Left hindlimb (tissue), 1 donor: ENCODE measurements at places on chromosomes 5 and 9.

GRCh38 chr5:164748861-164749260 lies 1243.4 kb downstream of the MAT2B start:
- no peak for DNase-seq

- no peak for DNase-seq
Measured at GRCh38 chr5:67431191-67431590, 234.6 kb upstream of the CD180 start.

GRCh38 chr5:82730913-82731312 lies 346.3 kb downstream of the TMEM167A start:
- DNase-seq, result no peak

DNA sequence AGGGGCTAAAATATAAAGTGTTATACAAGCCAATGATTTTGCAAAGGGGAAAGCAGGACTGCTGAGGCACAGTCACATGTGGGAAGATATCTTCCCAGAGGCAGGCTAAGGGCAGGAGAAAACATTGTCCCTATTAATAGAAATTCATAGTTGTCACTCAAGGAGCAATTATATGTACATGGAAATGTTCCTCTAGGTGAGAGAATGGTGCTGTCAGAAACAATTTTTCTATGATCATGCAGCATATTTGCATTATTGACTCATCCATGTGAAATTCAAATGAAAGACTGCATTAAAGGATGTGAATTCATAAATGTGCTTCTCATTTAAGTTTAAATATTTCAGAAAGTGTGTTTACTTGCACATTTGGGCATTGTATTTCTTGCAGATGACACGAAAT lies 775.9 kb upstream of the CDH9 start:
- DNase-seq, result no peak

DNA sequence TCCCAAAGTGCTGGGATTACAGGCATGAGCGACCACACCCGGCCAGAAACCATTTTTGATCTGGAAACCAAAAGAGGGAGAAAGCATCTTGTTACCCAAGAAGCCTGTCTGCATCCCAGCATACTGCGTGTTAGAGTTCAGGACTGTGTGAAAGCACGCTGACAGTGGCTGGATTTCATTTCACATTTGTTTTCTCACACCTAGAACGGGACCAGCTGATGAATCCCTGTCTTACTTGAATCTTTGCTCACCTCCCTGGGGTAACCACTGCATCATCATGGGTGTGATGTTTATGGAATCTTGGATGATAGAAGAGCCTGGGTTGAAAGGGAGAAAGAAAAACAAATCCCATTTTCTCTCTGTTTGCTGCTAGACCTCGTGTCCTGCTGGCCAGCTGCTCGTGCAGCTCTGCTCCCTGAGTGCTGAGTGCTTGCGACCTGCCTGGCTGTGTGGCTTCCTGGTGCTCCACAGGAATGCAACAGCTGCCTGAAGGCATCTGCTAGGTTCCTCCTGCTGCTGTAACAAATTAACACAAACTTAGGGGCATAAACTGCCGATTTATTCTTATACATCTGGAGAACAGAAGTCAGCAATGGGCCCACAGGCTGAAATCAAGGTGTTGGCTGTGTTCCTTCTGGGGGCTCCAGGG lies 378.3 kb upstream of the DAP start:
- DNase-seq, result no peak

DNA sequence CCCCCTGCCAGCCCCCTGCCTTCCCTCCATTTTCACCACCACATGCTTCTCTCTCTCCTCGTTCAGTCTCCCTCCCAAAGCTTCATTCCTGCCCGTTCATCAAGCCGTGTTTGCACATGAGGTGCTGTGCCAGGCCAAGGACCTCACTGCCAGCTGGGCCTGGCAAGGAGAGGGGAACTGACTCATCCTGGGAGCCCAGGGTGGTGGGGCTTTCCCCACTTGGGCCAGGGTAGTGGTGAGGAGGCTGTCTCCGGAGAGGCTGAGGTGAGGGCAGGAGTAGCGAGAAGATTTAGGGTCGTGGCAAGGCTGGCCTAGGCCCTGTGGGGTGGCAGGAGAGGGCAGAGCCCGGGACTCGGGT lies 30.4 kb upstream of the NOTCH1 start:
- DNase-seq, result no peak

DNA sequence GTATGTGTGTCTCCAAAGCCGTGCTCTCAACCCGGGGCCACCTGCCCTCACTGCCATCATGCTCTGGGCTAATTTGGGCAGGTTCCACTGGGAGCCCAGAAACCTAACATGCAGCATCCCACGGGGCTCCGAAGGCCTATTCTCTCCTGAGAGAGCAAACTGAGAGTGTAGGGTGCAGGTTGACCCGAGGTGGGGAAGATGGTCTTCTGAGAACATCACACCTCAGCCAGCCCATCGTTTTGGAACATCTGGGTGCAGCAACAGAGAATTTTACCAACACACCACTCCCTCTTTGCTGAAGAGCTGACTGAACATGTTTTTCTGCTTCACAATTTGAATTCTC lies 294.6 kb upstream of the TUT7 start:
- no peak for DNase-seq

GRCh38 chr5:168114444-168115017 lies 176.9 kb upstream of the WWC1 start:
- no peak for DNase-seq

GRCh38 chr5:120239086-120239485 lies 225.0 kb upstream of the PRR16 start:
- no peak for DNase-seq

GRCh38 chr9:13705373-13705772 lies 425.9 kb upstream of the MPDZ start:
- DNase-seq, result no peak

GRCh38 chr5:142684508-142685041 lies 1.3 kb downstream of the FGF1 start:
- DNase-seq, result no peak
